CD8-positive, alpha-beta memory T cell (primary cell): ENCODE measurements at places on chromosomes 2 and 18. TPM values are rescaled to one million over a fixed set of nuclear protein-coding genes. Genes with fewer than 3 reads are reported as not detected.
A peak's percentile ranks its signal among the peaks of the same experiment; 100 is the strongest.

DNA sequence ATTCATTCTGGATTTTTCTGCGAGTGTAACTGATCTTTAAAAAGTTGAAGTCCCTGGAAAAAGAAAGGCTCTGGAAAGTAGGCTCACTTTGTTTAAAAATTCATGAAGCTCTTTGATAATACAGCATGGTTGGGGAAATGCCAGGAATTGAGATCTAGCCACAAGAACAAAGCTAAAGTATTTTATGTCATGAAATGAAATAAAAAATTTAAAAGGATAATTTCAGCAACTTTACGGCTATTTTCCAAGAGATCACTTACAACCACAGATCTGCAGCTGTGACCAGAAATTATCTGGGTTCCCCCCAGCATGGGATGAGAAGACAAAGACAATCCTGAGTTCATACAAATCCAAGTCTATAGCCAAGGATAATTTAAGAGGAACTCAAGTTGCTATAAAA is 25.3 kb upstream of the RFX8 start:
- no peak overlapping the region for H3K4me3 ChIP-seq
- H3K4me1 ChIP-seq = peaks cover 8% of the 10 kb centered on the region
- no peaks in the 10 kb centered on the region for H3K36me3 ChIP-seq
- no peaks in the 10 kb centered on the region for H3K27me3 ChIP-seq

- DNase-seq = peak; percentile 66
- H3K4me3 ChIP-seq = no peak overlapping the region
- H3K27me3 ChIP-seq = no peaks in the 10 kb centered on the region
- H3K4me1 ChIP-seq = peaks cover 67% of the 10 kb centered on the region
Measured at GRCh38 chr2:28624793-28625701, 126.6 kb upstream of the PPP1CB start.

The ATP8B1 gene
- total RNA-seq = not detected

DNA sequence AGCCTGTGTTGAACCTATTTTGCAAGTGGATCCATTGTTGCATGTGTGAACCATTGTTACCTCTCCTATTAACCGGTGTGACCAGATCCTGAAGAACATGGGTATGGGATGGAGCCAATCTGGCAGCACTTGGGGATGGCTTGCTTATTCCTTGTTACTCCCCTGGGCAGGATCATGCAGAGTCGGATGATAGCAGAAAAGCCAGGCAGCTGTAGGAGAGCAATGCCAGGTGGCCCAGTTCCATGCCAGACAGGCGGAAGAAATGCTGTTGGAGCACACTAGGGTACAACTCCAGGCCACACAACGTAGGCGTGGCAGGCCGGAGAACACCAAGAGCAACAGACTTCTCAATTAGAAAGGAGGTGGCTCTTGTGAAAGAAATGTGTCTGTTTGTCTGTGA is 16.3 kb upstream of the MYO1B start:
- H3K36me3 ChIP-seq = no peaks in the 10 kb centered on the region
- no peak for DNase-seq
- H3K4me1 ChIP-seq = no peaks in the 10 kb centered on the region
- no peak overlapping the region for H3K4me3 ChIP-seq

GRCh38 chr2:128292599-128293425 is 25.9 kb downstream of the HS6ST1 start:
- no peak overlapping the region for H3K4me3 ChIP-seq
- no peaks in the 10 kb centered on the region for H3K4me1 ChIP-seq
- H3K27me3 ChIP-seq = no peaks in the 10 kb centered on the region
- H3K27ac ChIP-seq = no peak overlapping the region
- no peak for DNase-seq

The ASNSD1 gene
- 54.2 TPM for total RNA-seq

The ANKRD29 gene
- total RNA-seq = not detected

DNA sequence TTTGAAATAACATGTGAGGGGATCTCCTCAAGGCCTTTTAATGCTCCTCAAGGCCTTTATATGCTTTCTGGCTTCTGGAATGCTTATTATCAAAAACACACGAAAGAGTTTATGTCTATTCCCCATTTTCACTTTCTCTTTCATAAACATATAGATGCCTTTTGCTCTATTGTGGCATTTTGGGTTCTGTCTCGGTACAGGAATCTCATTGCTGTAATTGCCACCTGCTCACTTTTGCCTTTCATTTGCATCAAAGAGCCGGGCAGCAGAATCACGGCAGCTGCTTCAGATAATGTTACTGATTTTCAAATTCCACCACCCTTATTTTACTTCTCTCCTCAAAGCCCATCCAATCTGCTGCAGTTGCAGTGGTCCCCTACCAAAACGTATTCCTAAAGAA is 54.8 kb upstream of the LPIN2 start:
- peaks cover 28% of the 10 kb centered on the region for H3K4me1 ChIP-seq
- H3K4me3 ChIP-seq = peak overlapping the region; percentile 13
- DNase-seq = peak; percentile 4
- no peak overlapping the region for H3K27ac ChIP-seq
- no peaks in the 10 kb centered on the region for H3K27me3 ChIP-seq

- H3K4me3 ChIP-seq = no peak overlapping the region
- no peak for DNase-seq
- H3K36me3 ChIP-seq = no peaks in the 10 kb centered on the region
- peaks cover 7% of the 10 kb centered on the region for H3K4me1 ChIP-seq
Measured at GRCh38 chr2:148745151-148745851, 100.8 kb downstream of the EPC2 start.

- H3K27ac ChIP-seq = no peak overlapping the region
- no peaks in the 10 kb centered on the region for H3K4me1 ChIP-seq
- H3K4me3 ChIP-seq = no peak overlapping the region
- no peak for DNase-seq
Measured at GRCh38 chr2:241555711-241556110, 2.8 kb upstream of the BOK start.

DNA sequence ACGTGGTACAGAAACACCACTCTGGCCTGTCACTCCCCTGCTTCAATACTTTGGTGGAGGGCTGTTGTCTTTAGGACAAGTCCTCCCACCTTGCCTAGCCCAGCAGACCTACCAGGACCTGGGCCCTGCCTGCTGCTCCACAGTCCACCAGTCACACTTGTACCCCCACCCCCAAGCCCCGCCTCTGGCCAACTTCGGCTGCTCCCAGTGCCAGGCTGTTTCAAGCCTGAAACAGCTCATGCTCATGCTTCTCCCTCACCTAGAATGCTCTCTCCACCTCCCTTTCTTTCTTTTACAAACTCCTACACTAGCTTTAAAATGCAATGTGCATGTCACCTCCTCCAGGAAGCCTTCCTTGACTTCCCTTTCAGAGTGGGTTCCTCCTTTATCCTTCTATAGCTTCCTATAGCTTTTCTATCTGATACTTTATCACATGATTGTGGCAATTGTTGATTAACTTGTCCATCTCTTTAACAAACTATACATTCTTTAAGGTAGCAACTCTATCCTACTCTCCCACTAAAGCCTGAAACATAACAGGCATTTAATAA is 4.8 kb upstream of the OXER1 start:
- H3K27me3 ChIP-seq = no peaks in the 10 kb centered on the region
- no peak overlapping the region for H3K27ac ChIP-seq
- no peak for DNase-seq
- H3K4me1 ChIP-seq = no peaks in the 10 kb centered on the region

DNA sequence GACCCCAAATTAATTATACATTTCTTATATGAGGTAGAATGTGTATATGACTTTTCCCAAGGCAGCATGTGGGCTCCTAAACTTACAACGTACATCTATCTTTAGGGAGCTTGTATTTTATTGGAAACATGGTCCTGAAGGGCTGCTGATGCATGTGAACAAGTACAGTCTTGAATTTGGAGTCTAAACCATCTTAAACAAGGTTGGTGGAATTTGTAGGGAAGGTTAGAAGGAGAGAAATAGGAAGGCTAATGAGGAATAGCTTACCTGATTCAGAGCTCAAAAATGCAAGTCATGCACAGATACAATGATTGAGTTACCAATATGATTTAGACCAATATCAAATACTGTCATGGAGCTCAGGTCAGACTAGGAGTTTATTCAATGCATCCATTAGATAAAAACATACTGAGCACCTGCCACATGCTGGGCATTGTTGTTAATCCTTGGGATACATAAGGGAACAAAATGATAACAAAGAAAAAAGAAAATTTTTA is 458.6 kb upstream of the ETAA1 start:
- DNase-seq = no peak
- no peak overlapping the region for H3K27ac ChIP-seq
- no peaks in the 10 kb centered on the region for H3K4me1 ChIP-seq

DNA sequence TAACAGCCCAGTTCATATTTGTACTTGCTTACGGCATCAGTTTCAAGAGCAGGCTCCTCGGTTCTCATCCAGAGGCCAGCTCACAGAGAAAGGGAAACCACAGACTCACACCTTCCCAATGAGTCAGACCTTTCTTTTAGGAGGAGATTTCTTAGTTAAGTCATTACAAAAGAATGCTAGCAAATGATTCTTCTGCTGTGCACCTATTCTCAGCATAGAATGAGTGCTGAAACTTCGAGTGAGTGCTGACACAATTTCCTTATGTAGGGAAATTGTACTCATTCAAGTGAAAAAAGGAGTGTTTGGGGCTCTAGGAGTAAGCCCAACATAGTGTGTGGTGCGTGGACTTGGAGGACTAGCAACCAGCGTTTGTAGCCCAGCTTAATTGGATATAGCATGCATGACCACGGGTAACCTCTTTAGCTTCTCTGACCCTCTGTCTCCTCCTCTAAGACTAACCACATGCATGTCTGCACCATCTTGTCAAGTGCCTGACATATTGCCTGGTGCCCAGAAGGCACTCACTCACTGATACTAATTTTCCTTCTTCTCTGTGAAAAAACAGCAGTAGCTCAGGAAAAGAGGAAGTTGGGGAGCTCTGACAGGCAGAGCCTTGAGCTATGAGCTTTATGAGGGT is 87.0 kb downstream of the ALPK2 start:
- no peak overlapping the region for H3K27ac ChIP-seq
- H3K4me1 ChIP-seq = peaks cover 16% of the 10 kb centered on the region
- peak; percentile 70 for DNase-seq

DNA sequence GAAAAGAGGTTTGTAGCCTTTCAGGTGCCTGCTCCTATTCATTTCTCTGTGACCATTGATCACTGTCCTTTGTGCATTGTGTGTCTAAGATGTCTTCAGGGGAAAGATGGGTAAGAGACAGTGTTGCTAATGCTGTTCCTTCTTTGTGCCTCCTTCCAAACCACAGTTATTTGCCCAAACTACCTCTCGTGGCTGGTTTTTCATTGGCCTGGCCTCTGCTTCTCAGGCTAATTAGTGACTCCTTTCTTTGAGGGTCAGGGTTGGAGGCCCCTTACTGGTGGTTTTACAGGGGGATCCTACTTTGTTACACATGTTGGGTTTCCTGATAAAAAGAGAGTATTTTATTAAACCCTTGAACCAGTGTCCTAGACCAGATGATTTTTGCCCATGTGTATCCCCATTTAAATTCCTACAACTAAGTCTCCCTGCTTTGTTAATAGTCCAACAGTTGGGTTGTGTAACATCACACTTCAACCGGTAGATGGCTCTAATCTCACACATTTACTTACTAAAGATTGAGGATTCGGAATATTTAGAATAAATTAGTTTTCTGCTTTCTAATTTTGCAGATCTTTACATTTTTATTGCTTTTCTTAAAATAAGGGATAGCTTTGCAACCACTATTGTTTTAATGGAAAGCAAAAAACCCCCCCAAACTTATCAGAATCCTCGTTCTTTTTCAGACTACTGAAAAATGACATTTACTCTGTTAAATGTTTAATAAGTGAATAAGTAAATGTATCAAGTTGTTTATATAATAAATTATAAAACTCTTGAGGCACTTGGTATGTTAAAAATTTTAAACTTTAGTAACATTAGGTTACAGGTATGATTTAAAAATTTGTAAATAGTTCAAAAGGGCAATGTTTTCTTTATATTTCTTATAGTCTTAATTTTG is 2.4 kb downstream of the MARS2 start:
- peaks cover 40% of the 10 kb centered on the region for H3K4me1 ChIP-seq
- peak; percentile 22 for DNase-seq
- peaks cover 7% of the 10 kb centered on the region for H3K36me3 ChIP-seq
- no peak overlapping the region for H3K27ac ChIP-seq
- no peaks in the 10 kb centered on the region for H3K27me3 ChIP-seq

DNA sequence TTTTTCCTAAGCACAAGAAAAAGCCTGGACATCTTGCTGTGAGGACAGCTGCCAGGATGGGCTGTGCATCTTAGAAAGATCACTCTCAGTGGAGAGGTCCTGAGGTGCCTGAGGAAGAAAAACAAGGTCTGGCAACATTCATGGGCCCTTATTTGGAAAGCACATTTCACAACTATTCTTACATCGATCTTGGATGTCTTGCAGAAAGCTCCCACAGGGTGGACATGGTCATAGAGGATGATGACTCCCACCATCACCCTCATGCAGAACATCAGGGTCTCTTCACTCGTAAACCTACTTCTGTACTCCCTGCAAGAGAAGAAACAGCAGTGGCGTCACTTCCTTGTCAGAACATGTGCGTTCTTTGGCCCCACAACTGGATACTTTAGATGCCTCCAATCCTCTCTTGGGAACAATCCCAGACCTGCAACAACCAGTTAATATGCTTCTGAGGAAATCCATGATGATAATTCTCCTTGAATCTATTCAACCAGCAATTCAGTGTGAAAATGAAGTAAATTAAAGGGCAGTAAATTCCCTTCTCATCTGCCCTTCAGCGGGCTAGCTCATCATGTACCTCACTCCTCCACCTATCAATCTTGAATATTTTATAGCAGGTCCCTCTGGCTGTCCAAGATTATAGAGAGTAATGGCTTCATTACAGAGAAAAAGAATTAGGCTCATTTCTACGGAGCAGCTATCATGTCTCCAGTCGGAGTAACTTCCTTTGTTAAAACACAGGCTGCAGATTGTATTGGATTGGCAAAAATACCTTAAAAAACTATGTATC is 106.2 kb downstream of the CYRIA start:
- DNase-seq = no peak
- H3K27ac ChIP-seq = no peak overlapping the region
- no peak overlapping the region for H3K4me3 ChIP-seq
- H3K27me3 ChIP-seq = no peaks in the 10 kb centered on the region

GRCh38 chr2:97995026-97995733 is 568 bp downstream of the TMEM131 start:
- peaks cover 26% of the 10 kb centered on the region for H3K4me1 ChIP-seq
- no peaks in the 10 kb centered on the region for H3K36me3 ChIP-seq
- peak overlapping the region; percentile 66 for H3K27ac ChIP-seq

GRCh38 chr2:30732376-30732775 is 74.9 kb downstream of the CAPN13 start:
- DNase-seq = no peak
- no peak overlapping the region for H3K27ac ChIP-seq
- H3K36me3 ChIP-seq = no peaks in the 10 kb centered on the region

The ESPNL gene
- total RNA-seq = not detected
